ENCODE measurements at places on chromosomes 13 and 19. TPM values are rescaled to one million over a fixed set of nuclear protein-coding genes. Genes with fewer than 3 reads are reported as not detected.

Gene IL11
- total RNA-seq, result not detected

Gene CCDC194
- total RNA-seq, result 4.5 TPM

Gene NTF4
- total RNA-seq, result not detected

Gene LCP1
- 18.1 TPM for total RNA-seq

Gene IL27RA
- total RNA-seq, result 2.7 TPM

Gene CNN2
- total RNA-seq, result 76.7 TPM

Gene CABP5
- not detected for total RNA-seq

Gene ZNF649
- total RNA-seq, result 12.1 TPM

Gene FTL
- 5,650 TPM for total RNA-seq

Gene ZNF382
- 9.2 TPM for total RNA-seq

Gene SYNGR4
- not detected for total RNA-seq

Gene HSPBP1
- total RNA-seq, result 33.7 TPM

Gene ZNF486
- total RNA-seq, result 5.5 TPM

Gene FAM83E
- total RNA-seq, result not detected

Gene ZNF83
- total RNA-seq, result 73.4 TPM
